Activated naive CD4-positive, alpha-beta T cell treated with anti-CD3 and anti-CD28 coated beads, Interleukin-2, amount 50 U/mL, for 72 hours (primary cell): ENCODE measurements at places on chromosomes 16 and 17. TPM values are rescaled to one million over a fixed set of nuclear protein-coding genes. Genes with fewer than 3 reads are reported as not detected.

DNA sequence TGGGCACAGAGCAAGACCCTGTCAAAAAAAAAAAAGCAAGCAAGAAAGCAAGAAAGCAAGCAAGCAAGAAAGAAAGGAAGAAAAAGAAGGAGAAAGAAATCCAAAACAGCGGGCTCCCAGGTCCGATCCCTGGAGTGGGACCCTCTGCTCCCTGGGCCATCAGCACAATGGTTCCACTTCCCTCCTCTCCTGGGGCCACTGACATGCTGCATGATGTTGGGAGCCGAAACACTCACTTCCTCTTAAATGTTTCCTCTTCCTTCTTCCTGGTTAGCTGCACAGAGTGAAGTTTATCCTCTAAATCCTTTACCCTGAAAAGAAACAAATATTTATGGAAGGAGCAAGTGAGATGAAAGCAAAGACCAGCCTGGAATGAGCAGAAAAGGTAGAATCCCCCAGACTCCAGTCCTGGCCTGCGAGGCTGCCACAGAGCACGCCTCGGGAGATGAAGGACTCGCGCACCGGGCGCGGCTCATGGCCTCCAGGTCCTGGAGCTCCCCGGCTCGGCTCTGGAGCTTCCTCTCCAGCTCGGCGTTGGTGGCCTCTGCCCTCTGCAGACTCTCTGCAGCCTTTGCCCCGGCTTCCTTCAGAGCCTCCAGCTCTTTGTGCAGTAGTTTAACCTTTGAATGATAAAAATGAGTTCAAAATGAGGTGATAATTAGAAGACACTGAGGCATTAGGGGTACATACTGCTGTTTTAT lies 19.0 kb downstream of the CCDC57 start:
- no peak for DNase-seq

DNA sequence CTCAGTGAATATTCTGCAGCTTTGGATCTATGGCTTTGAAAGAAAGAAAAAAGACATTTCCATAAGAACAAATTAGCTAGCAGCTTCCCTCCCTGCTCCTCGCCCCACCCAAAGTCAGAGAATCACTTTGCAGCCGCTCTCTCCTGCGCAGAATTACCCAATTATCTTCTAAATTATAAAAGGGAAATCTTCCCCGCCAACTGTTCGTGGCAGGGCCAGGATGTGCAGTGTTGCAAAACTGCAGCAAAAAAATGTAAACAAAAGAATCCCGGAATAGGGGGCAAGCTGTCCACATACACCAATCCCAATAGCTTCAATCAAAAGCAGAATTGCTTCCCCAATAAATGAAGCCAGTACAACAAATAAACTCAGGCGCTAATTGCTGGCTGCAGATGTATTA lies 510.6 kb downstream of the RBFOX1 start:
- DNase-seq = no peak

DNA sequence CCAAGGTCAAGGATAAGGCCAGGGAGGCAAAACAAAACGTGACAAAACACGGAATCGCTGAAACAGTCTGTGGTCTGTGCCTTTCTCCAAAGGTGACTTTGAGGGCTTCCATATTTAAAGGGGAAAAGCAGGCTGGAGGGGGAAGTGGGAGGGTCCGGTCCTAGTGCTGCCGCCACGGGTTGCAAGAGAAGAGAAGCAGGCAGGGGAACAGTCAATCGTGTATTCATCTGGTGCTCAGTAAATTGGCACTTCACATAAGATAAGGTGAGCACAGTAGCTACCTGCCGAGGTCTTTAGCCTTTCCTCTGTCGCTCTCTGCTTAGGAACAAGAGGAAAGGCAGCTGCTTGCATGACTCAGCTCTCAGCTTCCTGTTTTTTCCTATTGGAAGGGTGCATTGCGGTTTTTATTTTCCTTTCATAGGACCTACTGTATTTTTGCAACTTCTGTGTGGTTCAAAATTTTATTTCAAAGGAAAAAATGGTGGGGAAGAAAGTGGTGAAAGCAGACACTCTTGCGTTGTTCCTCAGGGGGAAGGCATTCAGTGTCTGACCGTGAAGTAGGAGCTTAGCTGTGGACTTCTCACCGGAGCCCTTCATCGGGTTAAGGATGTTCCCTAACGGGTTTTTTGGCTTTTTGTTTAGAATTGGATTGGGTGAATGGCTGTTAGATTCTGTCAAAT lies 7.1 kb upstream of the LGALS3BP start:
- no peak for DNase-seq

DNA sequence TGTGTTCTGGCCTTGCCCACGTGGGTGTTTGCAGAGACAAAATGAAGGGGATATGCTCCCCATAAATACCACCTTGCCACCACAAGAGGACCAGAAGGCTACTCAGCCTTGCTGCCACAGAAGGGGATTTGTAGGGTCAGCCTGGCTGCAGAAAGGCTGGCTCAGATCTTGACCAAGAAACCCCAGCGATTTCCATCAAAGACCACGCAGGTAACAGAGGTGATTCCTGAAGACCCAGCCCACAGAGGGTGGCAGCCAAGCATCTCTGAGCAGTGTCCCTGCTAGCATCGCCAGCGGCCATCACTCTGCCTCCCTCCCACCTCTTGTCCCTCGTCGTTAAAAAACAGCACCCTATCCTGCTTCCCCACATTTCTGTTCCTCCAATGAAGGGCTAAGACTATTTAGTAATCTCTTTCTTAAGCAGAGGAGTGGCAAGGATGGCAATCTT lies 54.9 kb downstream of the BEAN1 start:
- DNase-seq = no peak

DNA sequence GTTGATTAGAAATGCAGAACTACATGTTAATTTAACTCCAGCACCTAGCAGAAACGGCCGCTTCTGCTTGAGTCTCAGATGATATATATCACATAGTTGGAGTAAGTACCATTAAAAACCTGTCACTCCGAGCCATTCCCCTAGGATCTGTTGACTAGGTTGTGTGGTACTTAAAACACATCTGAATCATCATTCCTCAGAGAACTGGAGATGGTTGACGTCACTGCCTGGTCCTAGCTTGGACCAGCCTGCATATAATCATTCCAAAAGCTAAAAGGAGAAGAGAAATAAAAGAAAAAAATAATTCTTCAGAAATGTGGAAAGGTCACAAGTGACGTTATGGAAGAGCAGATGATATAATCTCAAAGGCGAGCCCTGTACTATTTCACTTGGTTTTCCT lies 31.3 kb upstream of the RASL10B start:
- DNase-seq = no peak

GRCh38 chr17:27621536-27621935 lies 9.5 kb upstream of the LGALS9 start:
- DNase-seq = no peak

GRCh38 chr17:82957961-82958561 lies 118.2 kb upstream of the ZNF750 start:
- peak; percentile 47 for DNase-seq

DNA sequence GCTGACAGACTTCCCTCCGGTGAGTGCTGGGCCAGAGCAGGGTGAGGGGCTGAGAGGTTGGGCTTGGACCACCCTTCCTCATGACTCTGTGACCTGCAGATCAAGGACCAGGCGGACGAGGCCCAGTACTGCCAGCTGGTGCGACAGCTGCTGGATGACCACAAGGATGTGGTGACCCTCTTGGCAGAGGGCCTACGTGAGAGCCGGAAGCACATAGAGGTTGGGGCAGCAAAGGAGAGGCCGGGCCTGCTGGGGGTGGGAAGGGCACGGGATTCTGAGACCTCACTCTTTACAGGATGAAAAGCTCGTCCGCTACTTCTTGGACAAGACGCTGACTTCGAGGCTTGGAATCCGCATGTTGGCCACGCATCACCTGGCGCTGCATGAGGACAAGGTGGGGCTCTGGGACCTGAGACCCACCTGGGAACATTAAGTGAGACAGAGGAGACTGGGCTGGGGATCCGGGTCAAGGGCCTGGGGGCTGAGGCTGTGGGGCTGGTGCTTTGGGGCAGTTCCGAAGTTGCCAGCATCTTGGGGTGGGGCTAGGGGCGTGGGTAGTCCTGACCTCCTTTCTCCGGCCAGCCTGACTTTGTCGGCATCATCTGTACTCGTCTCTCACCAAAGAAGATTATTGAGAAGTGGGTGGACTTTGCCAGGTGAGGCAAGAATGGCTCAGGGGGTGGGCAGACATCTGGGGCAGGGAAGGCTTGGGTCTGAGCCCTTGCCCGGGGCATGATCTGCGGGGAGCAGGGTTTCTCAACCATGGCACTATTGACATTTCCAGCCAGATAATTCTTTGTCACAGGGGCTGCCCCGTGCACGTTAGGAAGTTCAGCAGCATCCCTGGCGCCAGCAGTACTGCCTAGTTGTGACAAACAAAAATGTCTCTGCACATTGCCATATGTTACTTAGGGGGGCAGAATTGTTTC lies 2.2 kb downstream of the BCKDK start:
- no peak for DNase-seq

- no peak for DNase-seq
These were observed 269.6 kb downstream of the PARN start for GRCh38 chr16:14360326-14361037.

DNA sequence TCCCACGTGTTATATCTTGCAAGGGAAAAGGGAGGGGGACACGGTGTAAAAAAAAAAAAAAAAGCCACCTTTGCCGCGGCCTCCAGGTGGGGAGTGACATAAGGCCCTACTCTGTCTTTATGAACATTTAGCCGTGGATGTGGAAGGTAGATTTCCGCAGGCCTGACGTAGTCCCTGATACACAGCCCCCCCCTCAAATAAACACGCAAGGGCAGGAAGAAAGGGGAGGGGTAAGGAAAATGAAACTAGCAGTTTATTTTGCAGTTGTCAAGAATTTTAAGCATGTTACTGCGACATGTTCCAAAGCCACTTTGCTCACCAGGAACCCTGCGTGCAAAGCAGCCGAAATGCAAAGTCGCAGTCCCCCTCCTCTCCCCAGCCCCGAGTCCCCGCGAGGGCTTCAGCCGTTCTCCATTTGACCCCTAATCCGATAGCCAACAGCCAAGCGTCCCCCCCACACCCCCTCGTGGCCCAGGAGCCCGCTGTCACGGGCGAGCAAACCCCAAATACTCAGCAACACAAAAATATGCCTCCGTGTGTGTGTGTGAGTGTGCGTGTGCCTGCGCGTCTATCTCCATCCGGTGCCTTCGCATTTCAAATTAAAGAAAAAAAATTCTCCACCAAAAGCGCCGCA lies 1.2 kb downstream of the CBX4 start:
- DNase-seq = no peak

ZFHX3 gene
- total RNA-seq = 0.07 TPM

SDK2 gene
- total RNA-seq = 1.5 TPM

KRTAP2-1 gene
- not detected for total RNA-seq
